ENCODE measurements at places on chromosomes 5 and 9.

DNA sequence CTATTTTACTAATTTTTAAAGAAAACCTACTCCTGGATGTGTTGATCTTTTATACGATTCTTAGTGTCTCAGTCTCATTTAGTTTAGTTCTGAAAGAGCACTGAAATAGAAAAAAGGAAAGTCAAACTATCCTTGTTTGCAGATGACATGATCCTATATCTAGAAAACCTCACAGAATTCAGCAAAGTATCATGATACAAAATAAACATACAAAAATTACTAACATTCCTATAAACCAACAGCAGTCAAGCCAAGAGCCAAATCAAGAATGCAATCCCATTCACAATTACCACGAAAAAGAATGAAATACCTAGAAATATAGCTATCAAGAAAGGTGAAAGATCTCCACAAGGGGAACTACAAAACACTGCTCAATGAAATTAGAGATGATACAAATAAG lies 225.8 kb upstream of the CDH18 start:
- no peak for DNase-seq

GRCh38 chr5:127924606-127925005 lies 159.0 kb upstream of the SLC12A2 start:
- no peak for DNase-seq

- DNase-seq = no peak
These were observed 333.7 kb downstream of the ELAVL2 start for GRCh38 chr9:23492126-23493002.

GRCh38 chr5:8897316-8897715 lies 648.6 kb downstream of the SEMA5A start:
- DNase-seq = no peak

GRCh38 chr5:120320626-120321025 lies 143.5 kb upstream of the PRR16 start:
- DNase-seq = no peak

GRCh38 chr5:31748458-31749172 lies 109.7 kb downstream of the PDZD2 start:
- DNase-seq = no peak

DNA sequence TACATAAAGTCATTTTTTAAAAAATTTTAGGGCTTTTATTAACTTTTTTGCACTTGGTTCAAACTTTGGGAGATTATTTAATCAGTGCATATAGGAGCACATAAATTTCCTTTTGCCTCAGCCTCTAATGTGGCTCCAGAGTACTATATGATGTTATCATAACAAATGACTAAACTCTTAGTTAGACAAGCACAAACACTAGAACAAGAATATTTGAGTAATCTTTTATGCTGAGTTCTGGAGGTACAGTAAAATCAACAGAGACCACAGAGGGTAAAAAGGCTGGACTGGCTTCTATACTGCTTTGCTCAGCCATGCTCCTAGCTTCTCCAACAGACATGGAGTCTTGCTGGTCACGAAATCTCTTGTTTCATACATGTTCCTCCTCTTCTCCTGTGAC lies 52.5 kb upstream of the SGCD start:
- DNase-seq = no peak

GRCh38 chr9:22425551-22425950 lies 21.1 kb upstream of the DMRTA1 start:
- DNase-seq = no peak

DNA sequence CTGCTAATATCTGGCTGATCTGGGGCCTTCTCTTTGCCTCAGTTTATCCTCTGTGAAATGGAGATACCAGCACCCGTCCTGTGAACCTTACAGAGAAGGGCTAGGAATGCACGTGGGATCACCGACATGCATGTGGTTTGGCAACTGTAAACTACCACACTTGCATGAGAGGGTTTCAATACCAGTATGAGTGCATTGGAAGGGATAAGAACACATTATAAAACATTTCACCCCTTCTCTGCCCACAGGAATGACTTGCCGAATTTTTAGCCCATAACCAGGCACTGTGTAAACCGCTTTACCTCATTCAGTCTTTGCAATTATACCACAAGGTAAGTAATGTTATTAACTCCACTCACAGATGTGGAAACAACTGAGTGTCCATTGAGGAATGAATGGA lies 8.9 kb upstream of the RAB14 start:
- no peak for DNase-seq

GRCh38 chr9:119052339-119053030 lies 316.8 kb downstream of the BRINP1 start:
- DNase-seq = no peak

GRCh38 chr5:68084396-68084795 lies 131.2 kb upstream of the PIK3R1 start:
- no peak for DNase-seq

- DNase-seq = no peak
These were observed 15.9 kb upstream of the CDKN2AIPNL start for GRCh38 chr5:134427540-134428041.

DNA sequence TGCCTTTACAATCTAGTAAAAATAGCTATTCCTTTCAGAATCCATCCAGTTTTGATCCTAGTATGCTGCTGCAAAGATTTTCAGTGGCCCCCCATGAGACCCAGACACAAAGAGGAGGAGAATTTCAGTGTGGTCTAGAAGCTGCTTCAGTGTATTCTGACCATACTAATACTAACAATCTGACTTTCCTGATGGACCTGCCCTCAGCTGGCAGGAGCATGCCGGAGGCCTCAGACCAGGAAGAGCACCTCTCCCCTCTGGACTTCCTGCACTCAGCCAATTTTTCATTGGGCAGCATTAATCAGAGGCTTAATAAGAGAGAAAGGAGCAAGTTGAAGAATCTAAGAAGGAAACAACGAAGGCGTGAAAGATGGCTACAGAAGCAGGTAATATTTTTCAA lies 48.5 kb downstream of the RNF180 start:
- DNase-seq = no peak

DNA sequence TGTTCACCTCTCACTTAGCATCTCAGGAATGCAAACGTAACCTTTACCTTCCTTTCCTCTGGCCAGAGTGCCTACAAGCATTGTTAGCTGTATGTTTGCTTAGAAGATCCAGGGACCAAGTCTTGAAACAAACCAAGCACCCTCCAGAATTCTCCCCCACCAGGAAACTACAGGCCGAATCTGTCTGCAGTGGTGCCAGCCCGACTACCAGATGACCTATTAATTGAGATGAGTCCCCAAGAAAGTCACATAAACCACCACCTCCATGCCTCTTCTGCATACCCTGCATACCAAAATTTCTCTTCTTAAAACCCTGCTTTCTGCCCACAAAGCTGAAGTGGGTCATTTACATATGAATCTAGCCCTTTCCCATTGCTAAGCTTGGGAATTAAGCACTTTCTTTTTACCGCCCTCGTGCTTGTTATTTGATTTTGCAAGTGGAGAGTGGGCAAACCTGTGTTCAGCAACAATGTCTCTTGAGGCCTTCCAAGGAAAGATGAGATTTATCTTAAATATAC lies 1239.1 kb downstream of the CDH12 start:
- DNase-seq = no peak

Data from stimulated activated CD4-positive, alpha-beta T cell treated with anti-CD3 and anti-CD28 coated beads, Interleukin-2, amount 100 ng/mL, for 4 hours (primary cell).